ENCODE measurements at places on chromosomes 12 and 14. TPM values are rescaled to one million over a fixed set of nuclear protein-coding genes. Genes with fewer than 3 reads are reported as not detected.

- H3K27me3 ChIP-seq: no peaks in the 10 kb centered on the region
- no peak overlapping the region for H3K4me3 ChIP-seq
- H3K27ac ChIP-seq: no peak overlapping the region
- no peaks in the 10 kb centered on the region for H3K36me3 ChIP-seq
These were observed 37.0 kb upstream of the FRMD6 start for GRCh38 chr14:51614707-51615106.

DNA sequence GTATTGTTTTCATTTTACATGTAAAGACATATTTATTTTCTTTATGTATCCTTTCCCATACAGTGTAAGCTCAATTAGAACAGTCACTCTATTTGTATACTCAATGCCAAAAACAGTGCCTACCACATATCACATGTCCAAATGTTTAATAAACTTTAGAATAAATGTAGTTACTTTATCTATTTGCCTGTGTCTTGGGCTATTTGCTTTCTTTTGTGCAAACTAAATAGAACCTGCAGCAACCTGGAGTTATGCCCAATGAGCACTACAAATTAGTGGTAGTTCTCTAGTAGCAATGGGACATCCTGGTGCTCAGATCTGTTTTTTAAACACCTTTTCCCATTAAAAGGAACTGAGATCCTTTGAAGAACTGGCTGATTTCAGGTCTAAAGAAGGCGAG lies 186.7 kb downstream of the PPFIA2 start:
- no peaks in the 10 kb centered on the region for H3K27me3 ChIP-seq
- H3K27ac ChIP-seq: no peak overlapping the region
- no peak for DNase-seq

- no peaks in the 10 kb centered on the region for H3K4me1 ChIP-seq
- DNase-seq: no peak
- peaks cover 11% of the 10 kb centered on the region for H3K27me3 ChIP-seq
- no peaks in the 10 kb centered on the region for H3K36me3 ChIP-seq
- H3K27ac ChIP-seq: no peak overlapping the region
- no peak overlapping the region for H3K4me3 ChIP-seq
These were observed 7.2 kb downstream of the PDE3A start for GRCh38 chr12:20375560-20375959.

- H3K36me3 ChIP-seq: no peaks in the 10 kb centered on the region
- no peaks in the 10 kb centered on the region for H3K4me1 ChIP-seq
- DNase-seq: no peak
These were observed 263.0 kb downstream of the ACSS3 start for GRCh38 chr12:81340910-81341309.

GRCh38 chr14:92404938-92405337 lies 82.0 kb downstream of the SLC24A4 start:
- no peak overlapping the region for H3K27ac ChIP-seq
- DNase-seq: no peak
- H3K4me1 ChIP-seq: no peaks in the 10 kb centered on the region
- no peaks in the 10 kb centered on the region for H3K27me3 ChIP-seq
- no peaks in the 10 kb centered on the region for H3K36me3 ChIP-seq
- no peak overlapping the region for H3K4me3 ChIP-seq

- H3K4me3 ChIP-seq: no peak overlapping the region
- no peaks in the 10 kb centered on the region for H3K36me3 ChIP-seq
- no peak overlapping the region for H3K27ac ChIP-seq
- no peaks in the 10 kb centered on the region for H3K27me3 ChIP-seq
These were observed 192.2 kb downstream of the SYT1 start for GRCh38 chr12:79056775-79057174.

The CLECL1 gene
- total RNA-seq: 4.0 TPM

The RTL1 gene
- total RNA-seq: under 0.01 TPM

The SLC7A7 gene
- total RNA-seq: 10.7 TPM

Measured in thymus (tissue), 14 donors.